Airway epithelial cell (primary cell): ENCODE measurements at places on chromosomes 4 and X. TPM values are rescaled to one million over a fixed set of nuclear protein-coding genes. Genes with fewer than 3 reads are reported as not detected.

Gene SRPX
- total RNA-seq, result 11.2 and 13.6 TPM in 2 replicates

Gene SATL1
- total RNA-seq, result not detected in 2 replicates

Gene MAGEA8
- total RNA-seq, result not detected in 2 replicates

Gene IL3RA
- not detected in 2 replicates for total RNA-seq

Gene SLC4A4
- total RNA-seq, result 0.14 TPM in 2 replicates

Gene CXorf51B
- not detected in 2 replicates for total RNA-seq

Gene EMCN
- total RNA-seq, result not detected in 2 replicates

Gene CDS1
- 12.3 and 20.7 TPM in 2 replicates for total RNA-seq

Gene FAM149A
- 1.3 and 2.4 TPM in 2 replicates for total RNA-seq

Gene ABCG2
- 0.49 and 0.60 TPM in 2 replicates for total RNA-seq

Gene BEND2
- not detected in 2 replicates for total RNA-seq

Gene SSX4B
- total RNA-seq, result not detected in 2 replicates

Gene CENPVL1
- not detected in 2 replicates for total RNA-seq

Gene ADAM29
- total RNA-seq, result not detected in 2 replicates

Gene CSAG2
- total RNA-seq, result not detected in 2 replicates

Gene SPACA5
- not detected in 2 replicates for total RNA-seq

Gene GAGE2A
- total RNA-seq, result not detected in 2 replicates

Gene UGT2A2
- not detected in 2 replicates for total RNA-seq

Gene HELT
- not detected in 2 replicates for total RNA-seq

Gene PCDH19
- total RNA-seq, result 0.05 and 0.07 TPM in 2 replicates
